ENCODE measurements at places on chromosomes 16 and 17.
A peak's percentile ranks its signal among the peaks of the same experiment; 100 is the strongest.

DNA sequence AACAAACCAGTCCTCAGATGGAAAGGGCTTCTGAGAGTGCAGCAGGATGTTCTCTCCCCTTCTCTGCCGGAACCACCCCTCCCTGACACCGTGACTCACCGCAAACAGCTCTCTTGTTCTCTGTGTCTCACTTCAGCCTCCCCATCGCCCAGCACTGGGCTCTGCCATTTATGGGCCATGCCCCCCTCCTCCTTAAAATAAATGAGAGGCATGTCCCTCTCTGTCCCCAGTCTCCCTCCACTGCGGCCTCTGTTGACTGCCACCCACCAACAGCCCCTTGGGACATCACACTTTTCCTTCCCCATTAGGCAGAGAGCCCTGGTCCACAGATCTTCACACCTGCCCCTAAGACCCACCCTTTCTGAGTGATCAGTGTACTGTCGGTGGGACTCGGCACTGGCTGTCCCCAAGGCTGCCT, 6.3 kb downstream of the CCDC102A start:
- peak; percentile 64 for DNase-seq

- no peak for DNase-seq
These were observed 1.6 kb downstream of the MPO start for GRCh38 chr17:58279016-58279711.

GRCh38 chr17:73929860-73930430, 273.5 kb upstream of the RPL38 start:
- no peak for DNase-seq

DNA sequence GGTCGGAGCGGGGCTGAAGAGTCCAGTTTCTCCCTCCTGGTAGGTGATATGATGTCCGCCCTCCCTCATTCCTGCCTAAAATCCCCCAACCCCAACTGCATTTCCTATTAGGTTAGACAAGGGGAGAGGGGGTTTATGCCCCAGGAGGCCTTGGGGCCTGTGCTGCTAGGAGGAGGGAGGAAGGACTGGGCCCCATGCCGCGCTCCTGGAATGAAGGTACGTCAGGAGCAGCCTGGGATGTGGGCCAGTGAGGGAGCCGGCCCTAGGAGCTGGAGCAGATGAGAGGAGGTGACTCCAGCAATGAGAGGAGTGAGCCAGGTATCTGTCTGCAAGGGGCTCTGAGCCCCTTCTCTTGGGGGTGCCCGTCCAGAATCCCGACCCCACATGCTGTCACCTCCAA, 46.9 kb upstream of the CDC42EP4 start:
- no peak for DNase-seq

- no peak for DNase-seq
These were observed 16.6 kb downstream of the TRPV2 start for GRCh38 chr17:16432017-16432416.

GRCh38 chr16:19933740-19934139, 49.1 kb upstream of the GPRC5B start:
- no peak for DNase-seq

- no peak for DNase-seq
These were observed 11.4 kb downstream of the TAX1BP3 start for GRCh38 chr17:3656755-3657587.

GRCh38 chr16:51497541-51498211, 346.6 kb upstream of the SALL1 start:
- DNase-seq: no peak

DNA sequence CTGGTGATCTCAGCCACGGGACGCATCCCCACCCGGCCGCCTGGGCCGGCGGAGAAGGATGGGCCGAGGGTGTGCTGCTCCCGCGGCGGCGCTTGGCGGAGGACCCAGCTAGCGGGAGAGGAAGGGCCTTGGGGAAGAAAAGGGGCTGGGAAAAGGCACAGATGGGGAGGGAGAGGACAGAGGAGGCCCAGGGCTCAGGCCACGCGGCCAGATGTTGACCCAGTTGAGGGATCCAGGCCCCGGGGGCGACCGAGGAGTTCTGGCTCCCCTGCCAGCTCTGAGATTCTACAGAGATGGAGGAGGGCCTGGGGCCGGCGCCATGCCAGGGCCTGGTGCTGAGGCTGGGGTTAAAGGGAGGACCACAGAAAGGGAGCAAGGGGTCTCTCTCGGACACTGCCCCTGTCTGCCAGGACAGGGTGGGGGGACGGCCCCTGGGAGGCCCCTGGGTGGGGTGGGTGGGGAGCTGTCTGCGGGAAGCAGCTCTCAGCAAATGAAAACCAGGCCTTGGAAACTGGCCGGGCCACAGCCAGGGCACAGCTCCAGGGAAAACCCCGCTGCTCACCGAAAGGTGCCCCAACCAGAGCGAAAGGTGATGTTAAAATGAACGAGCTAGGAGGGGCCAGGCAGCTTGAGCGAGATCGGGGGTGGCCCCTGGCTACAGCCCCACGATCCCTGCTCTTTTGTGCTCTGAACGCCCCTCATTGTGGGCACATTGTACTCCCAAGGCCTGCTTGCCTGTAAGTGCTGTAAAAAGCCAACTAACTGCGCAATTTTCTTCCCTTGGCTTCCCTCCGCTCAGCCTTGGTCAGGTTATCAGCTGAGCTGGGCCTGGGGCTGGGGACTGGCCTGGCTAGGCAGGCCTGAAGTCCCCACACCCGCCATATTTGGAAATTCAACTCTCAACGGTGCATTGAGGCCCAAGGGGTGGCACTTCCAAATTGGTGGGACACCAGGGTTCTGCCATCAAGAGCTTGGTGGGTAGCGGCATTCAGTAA, 191.4 kb downstream of the ZNF423 start:
- DNase-seq: no peak

DNA sequence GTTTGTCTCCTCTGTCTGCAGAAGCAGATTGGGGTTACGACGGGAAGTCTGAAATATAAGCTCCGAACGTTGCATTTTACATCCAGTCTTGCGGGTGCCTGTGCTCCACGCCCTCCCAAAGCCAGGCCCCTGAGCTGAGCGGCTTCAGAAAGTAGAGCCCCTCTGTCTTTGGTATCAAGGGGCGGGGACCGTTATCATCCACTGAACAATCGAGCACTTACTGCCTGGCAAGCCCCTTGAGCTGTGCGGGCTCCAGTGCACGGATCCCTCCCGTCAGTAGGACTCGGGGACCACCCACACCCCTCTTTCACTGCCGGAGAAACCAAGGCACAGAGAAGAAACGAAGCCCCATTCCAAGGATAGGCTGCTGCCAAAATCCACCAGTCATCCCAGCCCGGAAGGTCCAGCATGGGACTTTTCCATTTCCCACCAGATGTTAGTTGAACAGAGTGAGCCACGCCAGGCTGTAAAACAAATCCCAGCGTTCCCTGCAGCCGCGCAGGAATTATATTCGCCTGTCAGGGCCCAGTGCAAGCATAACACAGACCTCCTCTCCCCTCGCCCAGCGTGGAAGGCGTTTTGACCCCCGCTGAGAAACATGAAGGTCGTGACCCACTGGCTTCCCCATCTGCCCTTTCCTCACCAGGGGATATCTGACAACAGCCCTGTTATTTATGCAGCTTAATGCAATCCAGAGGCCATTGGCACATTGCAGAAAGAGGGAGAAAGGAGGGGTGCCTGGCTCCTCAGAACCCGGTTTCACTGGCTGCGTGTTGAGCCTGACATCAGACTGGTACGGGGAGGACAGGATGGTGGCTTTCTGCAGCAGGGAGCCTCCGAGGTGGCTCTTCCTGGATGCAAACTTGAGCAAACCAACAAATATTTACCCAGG, 212.2 kb upstream of the FOXF1 start:
- no peak for DNase-seq

DNA sequence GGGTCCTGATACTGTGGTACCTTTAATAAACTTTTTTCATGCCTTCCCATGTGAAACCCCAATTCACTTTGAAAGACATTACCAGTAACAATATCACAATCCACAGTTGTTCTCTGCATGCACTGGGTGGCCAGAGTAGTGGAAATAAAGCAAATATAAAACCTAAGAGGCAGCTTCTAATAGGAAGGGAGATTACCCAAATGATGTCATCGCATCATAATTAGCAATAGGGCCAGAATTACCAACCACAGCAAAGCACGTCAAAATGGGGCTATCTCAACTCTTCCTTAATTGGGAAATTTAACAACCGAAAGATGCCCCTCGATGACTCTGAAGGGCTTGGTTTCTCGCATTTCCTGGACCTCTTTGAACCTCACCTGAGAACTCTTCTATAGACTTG, 224.8 kb downstream of the GRIN2A start:
- DNase-seq: no peak

DNA sequence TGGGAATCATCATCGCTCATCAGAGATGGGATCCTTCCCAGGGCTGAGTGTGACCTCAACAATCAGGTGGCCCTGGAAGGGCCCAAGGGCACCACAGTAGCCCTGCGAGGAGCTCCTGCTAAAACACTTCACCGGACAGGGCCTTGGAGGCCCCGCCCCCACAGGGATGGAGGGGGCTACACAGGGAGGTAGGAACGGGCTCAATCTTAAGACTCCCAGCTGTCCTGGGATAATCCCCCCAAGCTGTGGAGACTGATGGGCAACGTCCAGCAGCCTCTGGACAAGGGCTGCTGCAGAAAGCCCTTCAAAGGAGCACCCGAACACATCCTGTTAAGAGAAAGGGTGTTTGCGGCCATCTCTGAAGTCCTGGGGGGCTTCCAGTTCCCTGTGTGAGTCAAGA, 60.4 kb downstream of the ZNF423 start:
- DNase-seq: no peak

GRCh38 chr16:12508054-12508453, 295.6 kb downstream of the CPPED1 start:
- DNase-seq: no peak

- DNase-seq: no peak
These were observed 89.1 kb upstream of the CORO6 start for GRCh38 chr17:29711588-29712385.

DNA sequence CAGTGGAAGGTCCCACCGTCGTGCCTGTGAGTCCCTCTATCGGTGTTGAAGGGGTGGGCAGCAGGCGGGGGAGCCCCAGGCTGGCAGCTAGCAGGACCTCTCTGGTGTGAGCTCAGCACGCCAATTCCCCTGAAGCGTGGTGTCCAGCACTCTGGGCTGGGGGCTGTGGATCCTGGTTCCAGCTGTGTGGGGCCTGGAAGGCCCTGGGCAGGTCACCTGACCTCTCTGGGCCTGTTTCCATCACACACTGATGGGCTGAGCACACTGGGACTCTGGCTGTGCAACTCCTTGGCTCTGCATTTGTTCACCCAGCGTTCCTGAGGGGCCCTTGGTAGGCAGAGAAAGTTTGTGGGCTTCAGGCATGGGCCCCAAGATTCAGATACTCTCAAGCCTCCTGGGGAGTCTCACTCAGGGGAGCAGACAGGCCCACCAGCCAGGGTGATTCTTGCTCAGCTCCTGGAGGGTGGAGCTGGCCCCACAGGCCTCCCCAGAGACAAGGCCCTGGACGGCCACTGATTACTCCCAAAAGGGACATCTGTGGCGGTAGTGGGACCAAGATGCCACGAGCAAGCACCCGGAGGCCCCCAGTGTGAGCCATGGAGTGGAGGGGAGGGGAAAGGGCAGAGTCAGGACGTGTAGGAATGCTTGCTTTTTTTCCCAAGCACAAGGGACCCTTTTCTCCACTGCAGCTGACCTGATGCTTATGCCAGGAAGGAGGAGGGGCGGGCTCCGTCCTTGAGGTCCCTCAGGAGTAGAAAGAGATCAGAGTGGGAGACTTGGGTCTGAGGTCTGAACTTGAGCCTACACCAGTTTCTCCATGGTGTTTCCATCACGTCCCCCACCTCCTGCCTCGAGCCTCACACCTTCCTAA, 8.5 kb downstream of the SCGB1C2 start:
- DNase-seq: no peak

DNA sequence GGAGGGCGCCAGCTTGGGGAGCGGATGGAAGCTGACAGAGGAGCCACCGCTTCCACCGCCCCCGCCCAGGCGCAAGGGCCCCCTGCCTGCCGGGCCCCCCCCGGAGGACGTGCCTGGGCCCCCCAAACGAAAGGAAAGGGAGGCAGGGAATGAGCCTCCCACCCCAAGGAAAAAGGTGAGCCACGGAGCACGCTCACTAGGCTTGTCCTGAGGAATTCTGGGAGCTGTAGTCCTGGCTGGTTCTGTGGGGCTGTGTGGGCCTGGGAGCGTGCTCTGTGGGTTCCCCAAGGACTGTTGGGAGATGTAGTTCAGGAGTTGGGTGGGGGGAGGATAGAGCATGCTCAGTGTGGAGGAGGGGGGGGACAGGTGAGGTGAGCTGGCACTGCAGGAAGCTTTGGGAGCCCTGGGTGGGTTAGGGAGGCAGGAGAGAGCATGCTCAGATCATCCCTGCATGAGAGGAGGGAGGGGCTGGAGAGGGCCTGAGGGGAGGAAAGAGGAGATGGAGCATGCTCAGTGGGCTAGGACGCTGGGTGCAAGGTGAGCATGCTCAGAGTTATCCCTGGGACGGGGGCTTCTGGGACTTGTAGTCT, 4.5 kb downstream of the FBXL19 start:
- no peak for DNase-seq

- DNase-seq: no peak
These were observed 28.6 kb upstream of the PAFAH1B1 start for GRCh38 chr17:2564877-2565276.

DNA sequence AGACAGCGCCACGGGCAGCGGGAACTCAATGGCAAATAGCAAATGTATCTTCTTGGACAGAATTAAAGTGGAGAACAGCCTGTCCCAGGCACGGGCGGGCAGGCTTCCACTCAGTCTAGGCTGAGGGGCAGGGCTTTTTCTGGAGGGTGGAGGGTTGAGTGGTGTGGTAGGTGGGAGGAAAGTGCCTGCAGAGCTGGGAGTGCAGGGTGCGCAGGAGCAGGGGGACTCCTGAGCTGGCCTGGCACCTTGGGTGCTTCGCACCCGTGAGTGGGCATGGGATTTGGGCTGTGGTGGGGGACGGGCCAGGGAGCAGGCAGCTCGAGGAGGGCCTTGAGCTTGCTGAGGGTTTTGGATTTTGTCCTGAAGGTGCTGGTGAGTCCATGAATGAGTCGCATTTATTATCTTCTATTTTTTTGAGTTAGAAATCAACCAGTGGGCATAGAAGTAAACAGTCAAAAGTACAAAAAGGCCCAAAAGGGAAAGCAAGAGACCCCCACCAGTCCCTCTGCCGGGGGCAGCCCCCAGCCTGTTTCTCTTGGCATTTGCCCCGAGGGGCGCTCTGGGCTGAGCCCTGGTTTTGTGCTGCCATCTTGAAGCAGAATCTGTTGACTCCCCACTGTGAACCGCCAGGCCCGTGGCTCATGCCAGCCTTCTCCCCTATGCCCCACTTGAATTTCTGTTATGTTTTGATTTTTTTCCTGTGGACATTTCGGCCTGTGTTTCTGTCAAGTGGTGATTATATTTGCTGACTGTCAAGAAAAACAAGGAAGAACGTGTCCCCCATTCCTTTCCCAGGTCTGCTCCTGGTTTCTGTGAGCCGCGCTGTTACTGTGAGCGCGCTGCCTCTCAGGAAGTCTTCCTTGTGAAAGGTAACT, 8.2 kb downstream of the ADORA2B start:
- DNase-seq: no peak

- no peak for DNase-seq
These were observed 71.3 kb downstream of the VAT1L start for GRCh38 chr16:77859493-77860232.

GRCh38 chr16:2854700-2855309, 3.2 kb downstream of the PRSS22 start:
- no peak for DNase-seq

- DNase-seq: peak; percentile 27
These were observed 667 bp downstream of the EFCAB13 start for GRCh38 chr17:47324224-47325020.
